ENCODE measurements at places on chromosomes 16 and 17. TPM values are rescaled to one million over a fixed set of nuclear protein-coding genes. Genes with fewer than 3 reads are reported as not detected.

DNA sequence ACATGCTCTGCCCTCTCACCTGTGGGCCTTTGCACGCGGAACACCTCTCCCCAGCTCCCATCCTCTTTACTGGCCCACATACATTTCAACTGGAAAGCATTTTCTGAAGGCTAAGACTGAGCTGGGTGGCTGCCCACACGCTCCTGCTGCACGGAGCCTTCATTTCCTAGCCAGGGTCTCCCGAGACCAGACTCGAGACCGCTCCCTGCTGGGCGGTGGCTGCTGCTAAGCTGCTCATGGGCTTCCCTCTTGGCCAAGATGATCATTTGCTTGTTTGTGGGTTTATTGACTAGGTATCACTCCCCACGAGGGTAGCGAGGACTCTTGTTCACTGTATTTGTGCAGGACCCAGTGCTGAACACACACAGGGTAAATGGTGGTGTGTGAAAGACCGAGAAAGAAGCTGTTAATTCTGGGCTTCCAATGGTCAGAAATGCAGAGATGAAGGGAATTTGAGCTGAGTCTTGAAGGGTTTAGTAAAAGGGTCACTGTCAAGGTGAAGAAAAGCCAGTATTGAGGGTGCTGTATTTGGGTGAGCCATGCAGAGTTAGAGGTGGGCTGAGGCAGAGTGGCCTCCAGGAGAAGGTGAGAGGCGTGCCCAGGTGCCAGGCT is 907 bp downstream of the TRAPPC2L start:
- peak; percentile 79 for DNase-seq

- DNase-seq: no peak
These were observed 72.5 kb upstream of the ZNF423 start for GRCh38 chr16:49928176-49929041.

DNA sequence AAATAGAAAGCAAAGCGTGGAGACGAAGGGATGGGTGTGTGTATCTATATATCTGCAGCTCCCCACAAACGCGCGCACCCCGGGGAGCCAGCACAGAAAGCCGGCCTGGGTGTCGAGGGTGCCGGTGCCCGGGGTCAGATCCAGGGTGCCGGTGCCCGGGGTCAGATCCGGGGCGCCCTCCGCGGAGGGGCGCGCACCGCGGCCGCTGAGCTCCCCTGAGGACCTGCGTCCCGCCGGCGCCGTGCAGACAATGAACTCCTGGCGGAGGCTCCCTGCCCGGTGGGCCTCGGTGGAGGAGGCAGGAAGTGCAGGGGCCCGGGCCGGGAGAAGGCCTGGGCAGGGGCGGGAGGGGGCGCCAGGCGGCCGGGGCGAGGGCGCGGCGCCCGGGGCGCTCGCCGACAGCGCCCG is 1.1 kb downstream of the ZNF423 start:
- peak; percentile 60 for DNase-seq

GRCh38 chr17:28900986-28901726 is 1.7 kb downstream of the DHRS13 start:
- no peak for DNase-seq

GRCh38 chr16:83588070-83588469 is 219.7 kb upstream of the HSBP1 start:
- no peak for DNase-seq

DNA sequence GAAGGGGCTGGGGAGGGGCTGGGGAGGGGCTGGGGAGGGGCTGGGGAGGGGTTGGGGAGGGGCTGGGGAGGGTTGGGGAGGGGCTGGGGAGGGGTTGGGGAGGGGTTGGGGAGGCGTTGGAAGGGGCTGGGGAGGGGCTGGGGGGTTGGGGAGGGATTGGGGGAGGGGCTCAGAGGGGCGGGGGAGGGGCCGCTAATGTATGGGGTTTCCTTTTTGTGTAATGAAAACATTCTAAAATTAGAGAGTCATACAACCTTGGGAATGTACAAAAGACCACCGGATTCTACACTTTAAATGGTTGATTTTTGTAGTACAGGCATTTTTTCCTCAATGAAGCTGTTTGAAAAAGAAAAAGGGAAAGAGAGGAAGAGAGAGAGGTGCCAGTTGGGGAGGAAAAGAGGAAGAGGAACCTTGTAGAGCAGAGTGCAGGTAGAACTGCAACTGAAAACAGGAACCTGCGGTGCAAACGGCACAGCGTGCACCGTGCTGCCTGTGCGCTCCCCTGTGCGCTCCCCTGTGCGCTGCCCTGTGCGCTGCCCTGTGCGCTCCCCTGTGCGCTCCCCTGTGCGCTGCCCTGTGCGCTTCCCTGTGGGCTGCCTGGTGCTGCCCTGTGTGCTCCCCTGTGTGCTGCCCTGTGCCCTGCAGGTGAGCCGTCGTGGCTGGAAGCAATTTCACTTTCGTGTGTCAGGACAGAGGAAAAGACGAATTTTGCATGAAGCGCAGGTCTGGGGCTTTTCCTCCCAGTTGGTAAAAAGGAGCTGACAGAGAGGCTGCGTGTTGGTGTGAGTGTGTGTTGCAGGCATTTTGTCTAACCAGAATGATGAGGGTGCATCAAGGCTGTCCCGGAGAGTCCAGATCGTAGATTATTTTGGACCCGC is 40.8 kb downstream of the METRNL start:
- DNase-seq: no peak

DNA sequence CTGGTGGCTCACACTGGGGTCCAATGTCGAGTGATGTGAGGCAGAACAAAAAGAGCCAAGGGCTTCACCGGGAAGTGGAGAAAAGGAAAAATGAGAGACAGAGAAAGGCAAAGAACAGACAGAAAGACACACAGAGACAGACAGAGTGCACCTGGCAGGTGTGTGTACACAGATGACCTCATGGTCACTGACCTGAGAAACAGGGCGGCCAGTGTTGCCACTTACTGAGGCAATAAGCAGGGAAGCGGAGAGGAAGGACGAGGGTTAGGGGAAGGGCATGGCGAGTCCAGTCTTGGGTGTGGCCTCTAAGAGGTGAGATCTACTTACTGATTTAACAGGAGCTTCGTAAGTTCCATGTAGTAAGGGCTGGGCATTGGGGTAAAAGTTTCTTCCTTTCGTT is 7.5 kb downstream of the GINS2 start:
- DNase-seq: no peak

DNA sequence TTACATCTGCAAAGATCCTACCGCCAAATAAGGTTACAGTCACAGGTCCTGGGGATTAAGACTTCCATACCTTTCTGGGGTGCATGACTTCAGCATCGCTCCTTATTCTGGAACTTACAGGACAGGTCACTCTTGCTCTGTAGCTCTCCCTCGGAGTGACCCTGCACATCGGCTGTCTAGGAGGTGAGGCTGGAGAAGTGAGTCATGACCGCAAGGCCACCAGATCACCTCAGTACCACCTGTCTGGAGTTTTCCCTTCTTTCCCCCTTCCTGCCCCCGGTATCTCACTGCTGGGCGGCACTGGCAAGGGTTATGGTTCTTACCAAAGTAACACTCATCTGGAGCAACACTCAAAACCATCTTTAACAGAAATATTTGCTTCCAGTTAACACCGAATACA is 374.8 kb downstream of the SLC39A11 start:
- DNase-seq: no peak

DNA sequence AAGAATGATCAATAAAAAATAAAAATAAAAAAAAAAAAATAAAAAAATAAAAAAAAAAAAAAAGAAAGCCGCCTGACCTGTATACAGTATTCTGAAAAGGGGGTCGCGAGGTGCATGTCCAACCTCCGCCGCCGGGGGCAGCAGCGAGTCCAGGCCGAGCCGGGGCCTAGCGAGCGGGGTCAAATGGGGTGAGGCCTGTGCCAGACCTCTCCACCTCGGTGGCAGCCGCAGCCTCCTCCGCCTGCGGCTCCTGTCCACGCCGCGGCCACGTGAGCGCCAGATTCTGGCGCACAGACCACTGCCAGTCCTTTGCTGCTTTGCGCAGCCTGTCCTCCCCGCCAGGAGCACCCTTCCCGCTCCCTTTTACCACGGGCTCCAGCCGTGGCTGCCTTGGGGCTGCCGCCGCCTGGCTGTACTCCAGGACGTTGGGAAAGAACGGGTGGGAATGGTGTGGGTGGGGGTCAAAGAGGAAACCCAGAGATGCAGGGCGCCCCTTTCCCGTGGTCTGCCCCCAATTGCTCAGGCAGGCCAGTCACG is 2.4 kb upstream of the BCKDK start:
- no peak for DNase-seq

DNA sequence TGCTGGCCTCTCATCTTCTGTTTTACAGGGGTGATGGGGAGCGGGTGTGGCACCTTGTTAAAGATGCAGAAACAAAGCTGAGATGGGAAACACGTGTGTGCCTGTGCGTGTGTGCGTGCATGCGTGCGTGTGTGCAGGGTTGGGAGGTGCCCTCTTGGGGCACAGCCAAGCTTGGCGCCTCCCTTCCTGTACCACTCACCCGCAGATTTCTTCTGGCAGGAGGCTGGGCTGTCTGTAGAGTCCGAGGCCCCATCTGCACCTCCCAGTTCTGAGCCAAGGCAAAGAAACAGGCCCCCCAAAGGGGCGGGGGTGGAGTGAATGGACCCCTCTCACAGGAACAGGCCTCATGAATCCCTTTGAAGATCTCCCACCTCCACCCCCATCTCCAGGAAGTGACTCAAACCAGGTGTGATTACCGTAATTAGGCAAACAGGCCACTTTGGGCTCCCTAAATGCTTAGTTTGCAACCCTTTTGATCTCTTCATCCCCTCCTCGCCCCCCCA is 20.9 kb downstream of the TNS4 start:
- no peak for DNase-seq

DNA sequence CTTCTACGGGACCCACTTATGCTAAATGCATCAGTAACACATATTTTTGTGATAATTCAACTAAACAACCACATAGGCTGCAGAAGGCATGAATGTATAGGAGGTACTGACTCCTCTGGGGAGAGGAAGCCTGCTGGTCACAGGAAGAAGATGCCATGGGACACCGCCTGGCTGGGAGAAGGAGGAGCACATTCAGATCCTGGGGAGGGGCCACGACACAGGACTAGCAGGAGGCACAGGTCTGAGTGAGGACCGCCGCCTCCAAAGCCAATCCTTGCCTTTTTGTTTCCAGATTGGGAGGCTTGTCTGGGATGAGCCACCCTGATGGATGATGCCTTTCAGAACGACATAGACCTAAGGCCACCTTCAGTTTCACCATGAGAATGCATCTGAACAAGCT is 34.6 kb downstream of the MBTPS1 start:
- DNase-seq: no peak

DNA sequence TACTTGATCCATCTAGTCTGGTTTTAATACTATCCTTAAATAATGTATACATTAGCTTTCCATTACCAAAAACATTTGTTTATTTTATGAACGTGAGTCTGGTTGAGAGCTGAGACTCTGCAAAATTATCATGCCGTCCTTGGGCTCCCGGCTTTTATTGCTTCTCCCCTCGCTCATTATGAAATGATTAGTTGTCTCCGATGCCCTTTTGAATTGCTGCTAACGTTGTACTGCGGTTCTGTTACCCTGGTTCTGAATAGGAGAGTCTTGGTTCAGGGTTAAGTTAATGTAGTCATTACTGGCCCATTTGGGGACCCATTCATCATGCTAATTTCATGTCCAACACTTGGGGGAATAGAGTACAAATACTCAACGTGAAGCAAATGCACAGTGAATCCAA is 12.8 kb downstream of the XYLT1 start:
- DNase-seq: no peak

DNA sequence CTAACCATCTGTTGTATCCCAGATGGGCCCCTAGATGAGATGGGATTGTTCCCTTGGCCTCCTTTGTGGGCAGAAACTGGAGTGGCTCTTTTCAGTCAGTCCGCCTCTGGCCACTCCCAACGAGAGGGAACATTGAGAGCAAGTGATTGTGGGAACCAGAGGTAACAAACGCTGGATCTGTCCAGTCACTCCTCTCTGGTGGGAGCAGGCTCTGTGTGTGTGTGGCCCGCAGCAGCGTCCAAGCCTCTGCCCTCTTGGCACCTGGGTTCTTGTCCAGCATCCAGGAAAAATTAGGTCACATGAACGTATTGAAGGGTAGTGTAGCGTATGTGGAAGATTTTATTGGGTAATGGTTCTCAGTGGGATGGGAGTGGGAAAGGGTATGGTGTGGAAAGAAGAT is 101.9 kb upstream of the COX10 start:
- no peak for DNase-seq

DNA sequence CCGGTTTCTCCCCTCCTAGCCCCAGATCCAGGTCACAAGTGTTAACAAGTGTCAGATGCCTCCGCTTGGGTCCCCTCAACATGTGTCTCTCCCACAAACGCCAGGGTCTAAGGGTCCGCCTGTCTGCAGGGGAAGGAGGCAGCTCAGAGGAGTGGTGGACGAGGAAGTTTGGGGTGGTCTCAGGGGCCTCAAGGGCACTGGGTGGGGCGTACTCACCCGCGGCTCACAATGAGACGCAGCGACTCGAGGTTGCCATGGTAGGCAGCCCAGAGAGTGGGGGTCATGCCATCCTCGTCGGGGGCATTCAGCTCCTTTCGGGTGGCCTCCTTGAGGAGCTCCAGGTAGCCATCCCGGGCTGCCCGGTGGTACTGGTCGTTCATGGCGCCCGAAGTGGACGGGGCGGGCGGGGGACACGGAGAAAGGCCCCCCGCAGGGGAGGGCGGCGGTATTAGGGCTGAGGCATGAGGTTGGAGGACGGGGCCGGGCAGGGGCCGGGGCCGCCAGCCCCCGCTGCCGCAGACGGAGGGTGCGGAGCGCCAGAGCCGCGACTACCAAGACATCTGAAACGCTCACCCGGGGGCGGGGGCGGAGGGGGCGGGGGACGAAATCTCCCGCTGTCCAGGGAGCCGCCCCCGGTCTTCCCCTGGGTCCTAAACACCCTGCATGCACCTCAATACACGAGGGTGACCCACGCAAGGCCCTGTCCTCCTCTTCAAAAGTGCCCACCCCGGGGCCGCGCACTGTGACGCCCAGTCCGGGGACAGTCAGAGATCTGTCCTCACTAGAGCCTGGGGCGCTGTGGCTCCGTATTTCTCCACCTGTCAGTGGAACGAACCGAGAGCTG is at the start of gene USH1G:
USH1G (minus strand) TSS at position 562 of the 844 bp plus-strand sequence; CDS start at position 380, 182 bp downstream.
- no peak for DNase-seq

CACNG5 gene
- not detected for total RNA-seq

MYH1 gene
- total RNA-seq: not detected

CDK10 gene
- total RNA-seq: 130 TPM

Measured in mesothelial cell of epicardium (in vitro differentiated cells).